Spleen (tissue), 13 donors: ENCODE measurements at places on chromosomes 11 and 22. TPM values are rescaled to one million over a fixed set of nuclear protein-coding genes. Genes with fewer than 3 reads are reported as not detected.

- no peak for DNase-seq
These were observed 1.4 kb downstream of the SLC5A1 start for GRCh38 chr22:32044477-32044876.

- no peak for DNase-seq
These were observed 3.4 kb downstream of the USH1C start for GRCh38 chr11:17540807-17541206.

GRCh38 chr22:26162926-26163325, 6.3 kb upstream of the SEZ6L start:
- DNase-seq, result no peak

GRCh38 chr11:133399855-133400625, 132.3 kb downstream of the OPCML start:
- DNase-seq, result no peak

DNA sequence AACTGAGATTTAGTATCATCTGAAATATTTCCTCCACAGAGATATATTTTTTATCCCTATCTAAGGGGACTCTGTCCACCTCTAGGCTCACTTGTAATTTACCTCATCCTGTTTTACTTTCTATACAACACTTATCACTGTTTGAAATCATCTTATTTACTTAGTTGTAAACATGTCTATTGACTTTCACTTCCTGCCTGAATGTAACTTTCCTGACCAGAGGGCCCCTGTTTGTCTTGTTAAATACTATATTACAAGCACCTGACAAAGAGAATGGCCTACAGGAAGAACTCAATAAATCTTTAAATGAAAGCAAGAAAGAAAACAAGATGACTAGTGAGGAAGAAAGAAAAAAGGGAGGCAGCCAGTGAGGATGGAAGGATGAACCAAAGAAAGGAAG, 1727.5 kb downstream of the LRRC4C start:
- no peak for DNase-seq

GRCh38 chr22:36918586-36919284, 5.3 kb downstream of the CSF2RB start:
- no peak for DNase-seq

Gene RAB30
- total RNA-seq, result 42.8 TPM

Gene DNAJC24
- 23.9 TPM for total RNA-seq
